ENCODE measurements at places on chromosomes 16 and 17. TPM values are rescaled to one million over a fixed set of nuclear protein-coding genes. Genes with fewer than 3 reads are reported as not detected.
A peak's percentile ranks its signal among the peaks of the same experiment; 100 is the strongest.

The NPIPA2 gene
- 1.7 TPM for total RNA-seq

The CA5A gene
- total RNA-seq = not detected

The TMEM219 gene
- 254 TPM for total RNA-seq

The ESRP2 gene
- 0.36 TPM for total RNA-seq

DNA sequence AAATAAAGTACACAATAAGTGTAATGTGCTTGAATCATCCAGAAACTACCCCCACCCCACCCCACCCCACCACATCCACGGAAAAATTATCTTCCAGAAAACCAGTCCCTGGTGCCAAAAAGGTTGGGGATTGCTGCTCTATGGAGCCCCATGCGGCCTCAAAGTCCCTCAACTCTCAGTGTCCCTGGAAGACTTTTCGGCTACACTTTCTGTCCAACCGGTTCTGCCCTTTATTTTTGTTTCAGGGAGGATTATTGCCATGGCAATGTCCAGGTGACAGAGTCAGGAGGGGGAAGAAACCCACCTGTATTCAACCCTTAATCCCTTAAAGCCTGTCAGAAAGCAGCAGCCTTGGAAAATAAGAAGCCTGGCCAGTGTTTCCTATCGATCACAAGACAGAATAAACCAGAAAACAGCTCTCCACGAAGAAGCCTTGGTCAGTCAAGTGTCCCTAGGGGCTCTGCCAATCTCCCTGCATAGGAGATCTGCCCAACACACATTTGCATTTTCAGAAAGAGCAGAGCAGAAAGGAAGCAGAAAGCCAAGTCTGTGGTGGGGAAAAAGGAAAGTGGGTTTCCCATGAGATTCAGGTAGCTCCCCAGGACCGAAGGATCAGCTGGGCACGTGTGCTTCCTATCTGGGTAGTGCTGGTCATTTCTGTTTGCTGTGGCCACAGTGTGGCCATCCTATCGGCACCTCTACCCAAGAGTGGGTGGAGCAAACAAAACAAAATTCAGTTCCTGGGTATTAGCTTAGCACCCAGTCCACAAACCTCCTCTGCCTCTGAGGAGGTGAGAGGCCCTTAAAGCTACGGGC is 342.7 kb downstream of the SOX9 start:
- DNase-seq = no peak
- H3K4me1 ChIP-seq = no peaks in the 10 kb centered on the region
- no peak overlapping the region for H3K27ac ChIP-seq
- no peaks in the 10 kb centered on the region for H3K36me3 ChIP-seq
- H3K4me3 ChIP-seq = no peak overlapping the region
- H3K27me3 ChIP-seq = no peaks in the 10 kb centered on the region

DNA sequence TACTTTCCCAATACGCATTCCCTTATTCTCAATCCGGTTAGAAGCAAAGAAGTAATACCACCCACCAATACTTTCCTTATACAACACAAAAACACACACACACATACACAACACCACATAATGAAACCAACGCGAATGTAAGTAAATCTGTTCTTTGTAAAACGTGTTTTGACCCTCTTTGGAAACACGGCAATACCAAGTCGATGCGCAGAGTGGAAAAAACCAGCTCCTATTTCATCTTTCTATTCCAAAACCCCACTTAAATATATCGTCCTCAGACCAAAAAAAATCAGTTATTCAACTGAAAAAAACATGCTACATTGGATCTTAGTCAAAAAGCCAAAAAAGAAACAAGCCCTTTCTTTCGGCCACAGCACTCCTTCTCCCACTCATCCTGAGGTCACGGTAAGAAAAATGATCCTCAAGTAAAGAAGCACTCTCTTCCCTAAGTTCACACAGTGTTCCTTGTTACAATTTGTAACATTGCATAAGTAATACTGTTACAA is 31.0 kb upstream of the ARL4D start:
- DNase-seq = no peak
- H3K27me3 ChIP-seq = no peaks in the 10 kb centered on the region
- H3K4me3 ChIP-seq = no peak overlapping the region
- no peaks in the 10 kb centered on the region for H3K36me3 ChIP-seq
- H3K27ac ChIP-seq = peak overlapping the region; percentile 100

DNA sequence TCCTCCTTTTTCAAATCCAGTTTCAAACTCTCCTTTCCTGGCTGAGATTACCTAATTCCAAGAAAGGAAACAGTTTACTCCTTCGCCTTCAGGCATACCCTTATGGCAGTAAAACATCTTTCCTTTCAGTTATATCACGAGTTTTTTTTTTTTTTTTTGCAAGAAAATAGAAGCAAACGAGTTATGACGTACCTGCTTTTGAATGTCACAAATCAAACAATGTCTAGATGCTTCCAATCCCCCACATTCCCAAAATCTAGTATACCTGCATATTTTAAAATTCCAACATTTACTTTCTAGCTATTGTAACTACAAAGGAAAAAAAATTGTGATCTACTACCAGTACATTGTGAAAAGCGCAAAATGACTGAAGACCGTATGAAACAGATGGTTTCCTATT is 28.9 kb downstream of the GSPT1 start:
- H3K4me1 ChIP-seq = no peaks in the 10 kb centered on the region
- H3K4me3 ChIP-seq = no peak overlapping the region
- DNase-seq = no peak
- no peaks in the 10 kb centered on the region for H3K36me3 ChIP-seq

DNA sequence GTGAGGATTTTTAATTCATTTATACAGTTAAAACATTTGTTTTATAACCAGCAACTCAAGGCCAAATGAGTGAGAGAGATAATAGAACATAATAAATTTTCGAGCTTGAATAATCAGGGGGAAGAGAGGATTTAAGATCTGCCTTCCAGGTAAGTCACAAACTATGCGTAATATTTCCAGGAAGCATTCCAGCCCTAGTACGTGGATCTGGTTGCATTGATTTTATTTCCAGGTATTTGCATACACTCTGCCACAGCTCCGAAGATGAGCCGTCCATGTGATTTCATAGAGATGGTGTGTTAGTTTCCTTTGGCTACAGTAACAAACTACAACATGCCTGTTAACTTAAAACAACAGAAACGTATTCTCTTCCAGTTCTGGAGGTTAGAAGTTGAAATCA is 3.5 kb downstream of the DYNLRB2 start:
- H3K27ac ChIP-seq = no peak overlapping the region
- H3K27me3 ChIP-seq = no peaks in the 10 kb centered on the region
- peaks cover 6% of the 10 kb centered on the region for H3K4me1 ChIP-seq
- H3K36me3 ChIP-seq = no peaks in the 10 kb centered on the region

DNA sequence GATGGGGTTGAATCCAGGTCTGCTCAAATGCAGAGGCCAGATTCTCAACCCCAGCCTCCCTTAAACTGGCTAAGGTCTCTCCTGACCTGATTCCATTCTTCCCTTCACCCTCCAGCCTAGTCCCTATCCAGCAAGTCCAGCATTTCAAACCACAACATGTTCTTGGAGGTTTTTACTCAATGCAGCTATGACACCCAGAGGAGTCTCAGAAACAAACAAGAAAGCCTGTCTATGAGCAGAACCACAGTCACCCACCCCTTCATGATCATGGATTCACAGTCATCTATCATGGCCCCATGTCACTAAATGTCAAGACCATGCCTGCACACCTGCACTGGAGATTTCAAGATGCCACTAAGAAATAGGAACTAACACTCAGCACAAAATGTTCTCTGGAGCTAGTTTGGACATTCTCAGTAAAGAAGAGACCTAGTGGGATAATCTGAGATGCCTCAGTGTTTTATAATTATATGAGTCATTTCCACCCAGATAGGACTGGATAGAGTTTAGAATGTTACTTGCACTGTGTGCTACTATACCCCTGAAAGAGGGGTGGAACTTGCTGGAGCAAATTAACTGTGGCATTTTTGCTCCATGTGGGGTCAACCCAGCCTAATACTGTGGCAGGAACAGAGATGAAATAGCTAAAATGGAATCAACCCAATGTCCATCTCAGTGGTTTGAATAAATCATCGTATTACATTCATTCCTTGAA is 9.5 kb upstream of the METTL22 start:
- H3K36me3 ChIP-seq = no peaks in the 10 kb centered on the region
- H3K27ac ChIP-seq = no peak overlapping the region
- H3K4me1 ChIP-seq = no peaks in the 10 kb centered on the region
- no peak overlapping the region for H3K4me3 ChIP-seq

Data from adrenal gland (tissue), 19 donors.